ENCODE measurements at places on chromosomes 12 and 14. TPM values are rescaled to one million over a fixed set of nuclear protein-coding genes. Genes with fewer than 3 reads are reported as not detected.

Gene FOXA1
- not detected for total RNA-seq

Gene STXBP6
- not detected for total RNA-seq

Gene TPPP2
- total RNA-seq: not detected

Gene IFT81
- total RNA-seq: 1.3 TPM

Gene PYGL
- total RNA-seq: 0.61 TPM

Gene WNT5B
- total RNA-seq: not detected

Gene TAC3
- not detected for total RNA-seq

Gene CD163
- total RNA-seq: 5.9 TPM

Gene TMEM63C
- 1.7 TPM for total RNA-seq

- DNase-seq: no peak
Observed at GRCh38 chr14:30214461-30215090, 286.9 kb upstream of the PRKD1 start.

DNA sequence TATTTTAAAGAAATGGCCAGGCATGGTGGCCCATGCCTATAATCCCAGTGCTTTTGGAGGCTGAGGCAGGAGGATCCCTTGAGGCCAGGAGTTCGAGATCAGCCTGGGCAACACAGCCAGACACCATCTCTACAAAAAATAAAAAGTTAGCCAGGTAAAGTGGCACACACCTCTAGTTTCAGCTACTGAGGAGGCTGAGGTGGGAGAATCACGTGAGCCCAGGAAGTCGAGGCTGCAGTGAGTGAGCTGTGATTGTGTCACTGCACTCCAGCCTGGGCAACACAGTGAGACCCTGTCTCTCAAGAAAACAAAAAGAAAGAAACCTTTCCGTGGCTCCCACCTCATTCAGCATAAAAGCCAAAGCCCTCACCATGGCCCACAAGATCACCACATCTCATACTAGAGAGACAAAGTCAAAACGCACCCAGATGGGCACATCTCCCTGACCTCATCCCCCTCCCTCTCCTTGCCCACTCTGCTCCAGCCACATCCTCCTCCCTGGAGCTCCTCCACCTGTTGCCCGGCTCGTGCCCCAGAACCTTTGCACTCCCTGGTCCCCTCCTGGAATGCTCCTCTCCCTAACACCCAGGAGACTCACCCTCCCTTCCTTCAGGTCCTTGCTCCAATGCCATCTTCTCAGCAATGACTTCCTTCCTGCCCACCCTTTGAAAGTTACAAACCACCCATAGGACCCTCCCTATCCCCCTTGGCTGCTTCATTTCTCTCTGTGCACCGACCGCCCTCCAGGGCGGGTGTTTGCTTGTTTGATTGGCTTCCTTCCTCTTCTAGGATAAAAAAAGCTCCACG lies 4.8 kb upstream of the SCARB1 start:
- DNase-seq: no peak

- DNase-seq: no peak
Observed at GRCh38 chr12:52600475-52600874, 788 bp downstream of the KRT72 start.

DNA sequence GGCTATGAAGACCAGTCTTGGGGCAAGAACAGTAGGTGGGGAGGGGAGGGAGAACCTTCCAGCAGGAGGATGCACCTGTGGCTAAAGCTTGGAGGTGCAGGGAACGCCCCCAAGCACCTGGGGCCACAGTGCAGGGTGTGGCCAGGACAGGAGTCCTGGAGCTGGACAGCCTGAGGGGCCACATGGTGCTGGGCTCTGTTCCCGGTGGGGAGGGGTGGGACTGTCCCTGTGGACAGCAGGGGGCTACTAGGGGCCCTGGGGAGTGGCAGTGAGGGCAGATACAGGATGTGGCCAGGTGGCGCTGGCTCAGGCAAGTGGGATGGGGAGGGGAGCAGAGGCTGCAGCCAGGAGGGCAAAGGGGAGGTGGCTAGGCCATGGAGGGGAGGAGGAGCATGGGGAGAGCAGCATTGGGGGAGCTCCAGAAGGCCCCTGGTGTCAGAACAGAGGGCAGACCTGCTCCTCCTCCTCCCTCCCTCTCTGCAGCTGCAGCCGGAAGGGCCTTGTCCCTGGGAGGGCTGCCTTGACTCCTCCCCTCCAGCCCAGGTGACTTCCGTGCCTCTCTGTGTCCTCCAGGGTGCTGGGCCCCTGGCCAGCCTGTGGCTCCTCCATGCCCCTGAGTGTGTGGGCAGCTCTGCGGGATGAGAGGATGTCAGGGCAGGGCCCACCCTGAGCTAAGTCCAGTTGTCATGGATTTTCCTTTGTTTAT lies 68.4 kb upstream of the DLK1 start:
- DNase-seq: no peak

- DNase-seq: no peak
Observed at GRCh38 chr14:68279777-68280233, 460.2 kb downstream of the RAD51B start.

- peak; percentile 45 for DNase-seq
Observed at GRCh38 chr14:92794547-92794941, 439 bp downstream of the GOLGA5 start.

- no peak for DNase-seq
Observed at GRCh38 chr14:54703724-54704123, 136.8 kb downstream of the SAMD4A start.

DNA sequence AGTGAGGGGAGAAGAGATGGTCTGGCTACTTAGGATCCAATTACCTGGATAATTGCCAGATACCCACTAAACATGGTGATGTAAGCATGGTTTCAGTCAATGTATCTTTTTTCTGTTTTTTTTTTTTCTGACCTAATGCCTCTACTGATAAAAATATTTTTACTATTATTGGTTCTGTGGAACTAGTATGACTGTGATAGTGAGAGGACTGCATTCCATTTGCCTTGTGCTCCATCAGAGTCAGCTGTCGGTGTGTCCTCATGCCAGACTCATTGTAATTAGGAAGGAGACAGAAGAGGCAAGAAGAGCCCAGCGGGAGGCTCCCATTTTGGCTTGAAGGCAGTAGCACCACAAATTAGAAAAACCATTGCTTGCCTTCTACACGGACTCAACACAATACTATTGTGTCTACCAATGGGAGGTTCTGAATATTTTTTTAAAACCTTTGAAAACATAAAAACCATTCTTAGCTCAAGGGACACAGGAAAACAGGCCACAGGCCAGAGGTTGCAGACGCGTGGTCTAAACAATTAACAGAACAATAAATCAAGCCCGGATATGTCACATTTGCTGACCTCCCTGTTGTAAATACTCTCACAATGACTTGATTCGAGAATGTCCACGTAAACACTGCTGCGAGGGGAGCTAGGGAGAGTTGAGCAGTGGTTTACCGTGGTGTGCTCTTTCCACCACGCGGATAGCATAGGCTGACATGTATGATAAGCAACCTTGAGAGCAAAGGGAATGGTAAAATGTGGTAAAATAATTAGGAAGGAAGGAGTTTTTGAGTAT lies 13.5 kb upstream of the DCP1B start:
- no peak for DNase-seq

DNA sequence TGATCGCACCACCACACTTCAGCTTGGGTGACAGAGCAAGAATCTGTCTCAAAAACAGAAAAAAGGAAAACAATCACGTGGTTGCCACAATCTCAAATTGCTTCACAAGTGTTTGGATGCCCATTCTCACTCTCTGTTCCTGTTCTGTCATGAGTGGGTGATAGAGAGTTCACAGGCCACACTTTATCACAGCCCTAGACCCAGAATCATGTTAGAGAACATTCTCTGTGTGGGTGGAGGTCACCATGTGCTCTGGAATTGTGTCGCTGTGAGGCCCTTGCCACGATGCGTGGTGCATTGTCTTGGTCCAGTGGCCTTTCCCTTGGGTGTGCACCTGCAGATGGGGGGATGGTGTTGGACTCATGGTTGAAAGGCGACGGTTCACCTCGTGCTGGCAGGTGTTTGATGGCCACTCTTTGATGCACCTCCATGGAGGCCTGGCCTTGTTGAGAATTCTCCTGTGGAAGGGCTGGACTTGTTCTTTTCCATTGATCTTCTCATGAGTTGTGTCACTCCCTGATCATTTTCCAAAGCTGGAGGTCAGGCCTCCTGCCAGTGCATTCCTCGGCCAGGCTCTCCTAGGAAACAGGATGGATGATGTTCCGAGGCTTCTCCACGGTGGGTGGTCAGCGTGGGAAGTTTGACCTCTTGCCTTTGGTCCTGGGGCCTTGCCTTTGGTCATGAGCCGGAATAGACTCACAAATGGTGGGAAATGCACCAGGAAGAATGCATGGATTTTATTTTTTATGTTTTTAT lies 91.9 kb downstream of the SLC24A4 start:
- DNase-seq: no peak

DNA sequence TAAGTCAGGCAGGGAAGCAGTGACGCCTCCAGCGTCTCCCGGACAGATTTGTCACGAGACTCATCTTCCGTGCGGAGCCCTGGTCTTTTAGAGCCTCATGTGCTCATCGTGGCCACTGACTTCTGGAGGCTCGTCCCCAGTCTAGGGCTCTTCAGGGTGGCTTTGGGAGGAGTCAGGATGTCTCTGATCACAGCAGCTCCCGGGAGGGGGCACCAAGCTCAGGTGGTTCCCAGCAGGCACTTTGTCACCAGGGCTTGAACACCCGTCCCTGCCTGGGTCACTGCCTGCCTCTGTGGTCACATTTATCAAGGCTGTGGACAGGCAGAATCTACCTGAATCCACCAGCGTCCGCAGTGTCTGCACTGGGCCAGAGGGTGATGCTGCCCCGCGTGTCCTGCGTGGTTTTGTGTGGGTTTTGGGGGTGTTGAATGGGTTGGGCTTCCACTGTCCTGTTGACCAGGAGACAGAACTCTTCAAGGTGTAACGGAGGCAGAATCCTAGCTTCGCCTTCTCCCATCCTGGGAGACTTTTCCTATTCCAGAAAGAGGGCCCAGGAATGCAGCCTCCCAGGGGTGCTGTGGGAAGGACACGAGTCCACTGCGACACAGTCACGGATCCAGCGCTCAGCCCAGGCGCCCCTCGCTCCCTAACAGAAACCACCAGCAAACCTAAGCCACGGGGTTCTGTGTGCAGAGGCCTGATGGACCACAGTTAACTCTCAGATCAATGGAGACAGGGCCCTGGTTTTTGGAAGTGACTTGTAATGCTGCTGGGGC lies 132.3 kb downstream of the ADGRD1 start:
- no peak for DNase-seq

DNA sequence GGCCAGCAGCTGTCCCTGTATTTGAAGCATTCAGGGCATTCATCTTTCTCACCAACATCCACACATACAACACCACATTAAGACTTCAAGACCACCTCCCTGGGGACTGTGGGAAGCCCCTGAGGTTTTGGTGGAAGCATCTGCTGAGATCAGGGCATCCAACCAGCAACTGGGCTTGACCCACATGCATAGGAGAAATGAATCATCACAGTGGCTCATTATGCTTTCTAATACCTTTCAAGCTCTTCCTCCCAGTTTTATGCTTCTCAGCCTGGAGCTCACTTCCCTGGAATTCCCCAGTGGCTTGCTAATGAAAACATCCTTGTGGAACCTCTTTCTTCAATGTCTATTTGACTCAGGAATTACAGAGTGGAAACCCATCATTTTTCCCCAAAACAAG lies 21.4 kb upstream of the CMKLR1 start:
- DNase-seq: no peak

- no peak for DNase-seq
Observed at GRCh38 chr14:24422694-24423601, 6.5 kb downstream of the CBLN3 start.

DNA sequence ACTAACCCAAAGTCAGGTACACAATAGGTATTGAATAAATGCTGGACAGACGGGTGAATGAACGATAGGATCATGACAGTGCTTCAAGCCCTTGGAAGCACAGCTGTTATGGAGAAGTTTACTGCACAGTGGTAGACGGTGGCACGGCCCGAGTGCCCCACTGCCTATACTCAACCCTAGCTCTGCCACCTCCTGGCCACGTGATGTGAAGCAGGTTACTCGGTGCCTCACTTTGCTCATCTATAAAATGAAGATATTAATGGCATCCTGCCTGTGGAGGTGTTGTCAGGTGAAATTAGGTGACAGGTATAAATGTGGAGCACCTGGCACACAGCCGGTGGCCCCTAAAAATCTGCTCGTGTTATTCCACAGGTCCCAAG lies 5.8 kb downstream of the ASB2 start:
- DNase-seq: peak; percentile 70

- DNase-seq: no peak
Observed at GRCh38 chr14:81450100-81450531, 50.0 kb upstream of the STON2 start.

DNA sequence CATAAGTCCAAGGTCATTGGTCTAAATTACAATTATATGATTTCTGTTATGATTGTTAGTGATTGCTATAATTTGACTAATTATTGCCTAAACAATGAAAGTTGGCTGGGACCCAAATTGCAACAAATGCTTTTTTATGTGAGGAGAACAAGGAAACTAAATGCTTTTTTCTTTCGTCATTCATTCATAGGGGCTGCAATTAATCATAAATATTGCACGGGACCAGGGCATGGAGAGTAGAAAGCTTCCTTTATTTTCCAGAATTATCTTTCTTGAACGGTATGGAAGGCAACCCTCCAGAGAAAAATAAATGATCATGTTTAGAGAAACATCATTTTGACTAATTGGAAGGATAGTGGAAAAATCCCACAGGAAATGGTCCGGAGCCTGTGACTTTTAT lies 32.6 kb upstream of the ARHGAP5 start:
- no peak for DNase-seq

- DNase-seq: no peak
Observed at GRCh38 chr14:105501504-105502291, 10.7 kb downstream of the TEDC1 start.

DNA sequence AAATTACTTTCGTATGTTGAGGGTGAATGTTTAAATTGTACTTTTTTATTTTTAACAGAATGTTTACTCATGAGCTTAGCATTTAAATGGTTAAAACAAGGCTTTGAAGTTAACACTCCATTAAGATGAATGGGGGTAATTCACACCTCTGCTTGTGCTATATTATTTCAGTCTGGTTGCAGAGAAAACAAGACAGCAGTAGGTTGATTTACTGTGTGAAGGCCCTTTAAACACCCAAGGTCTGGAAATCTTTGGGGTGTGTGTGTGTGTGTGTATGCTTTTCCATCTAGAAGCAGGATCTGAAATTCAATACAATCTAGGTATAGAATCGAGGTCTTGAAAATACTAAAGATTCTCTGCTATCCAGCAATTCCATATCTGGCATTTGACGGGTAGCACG lies 83.8 kb downstream of the SLC38A6 start:
- no peak for DNase-seq

DNA sequence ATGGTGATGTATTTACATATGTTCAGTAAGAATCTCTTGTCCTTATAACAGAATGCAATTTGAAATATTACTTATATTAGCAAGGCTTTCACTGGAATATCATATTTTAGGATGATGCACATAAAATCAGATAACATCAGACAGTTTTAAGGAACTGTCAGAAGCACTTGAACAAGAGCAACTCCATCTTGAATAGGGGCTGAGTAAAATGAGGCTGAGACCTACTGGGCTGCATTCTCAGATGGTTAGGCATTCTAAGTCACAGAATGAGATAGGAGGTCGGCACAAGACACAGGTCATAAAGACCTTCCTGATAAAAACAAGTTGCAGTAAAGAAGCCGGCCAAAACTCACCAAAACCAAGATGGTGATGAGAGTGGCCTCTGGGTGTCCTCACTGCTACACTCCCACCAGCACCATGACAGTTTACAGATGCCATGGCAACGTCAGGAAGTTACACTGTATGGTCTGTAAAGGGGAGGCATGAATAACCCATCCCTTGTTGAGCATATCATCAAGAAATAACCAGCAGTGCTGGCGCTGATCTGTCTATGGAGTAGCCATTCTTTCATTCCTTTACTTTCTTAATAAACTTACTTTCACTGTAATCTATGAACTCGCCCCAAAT lies 27.6 kb upstream of the ETV6 start:
- DNase-seq: peak; percentile 43

GRCh38 chr12:28578833-28579252 lies 388.6 kb downstream of the CCDC91 start:
- no peak for DNase-seq

Data from CD4-positive, alpha-beta memory T cell (primary cell).